Astrocyte (in vitro differentiated cells and primary cell): ENCODE measurements at places on chromosomes 11 and 22. TPM values are rescaled to one million over a fixed set of nuclear protein-coding genes. Genes with fewer than 3 reads are reported as not detected.

DNA sequence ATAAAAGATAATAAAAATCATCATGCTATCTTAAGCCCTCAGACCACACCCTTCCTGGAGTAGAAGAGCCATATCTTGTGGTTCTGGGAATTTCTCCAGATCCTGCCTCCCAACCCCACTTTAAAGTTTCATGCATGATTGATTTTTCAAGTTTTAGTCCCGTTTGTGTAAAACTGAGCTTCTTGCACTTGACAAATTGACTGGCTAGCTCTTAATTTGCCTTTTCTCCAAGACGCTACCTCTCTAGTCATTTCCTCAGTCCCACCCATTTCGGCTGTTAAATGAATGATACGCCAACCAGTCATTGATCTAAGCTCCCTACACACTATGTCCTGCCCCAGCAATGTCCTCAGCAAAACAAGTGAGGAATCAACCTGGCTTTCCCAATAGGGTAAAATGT, 71.8 kb upstream of the TEAD1 start:
- peak; percentile 94 for DNase-seq

DNA sequence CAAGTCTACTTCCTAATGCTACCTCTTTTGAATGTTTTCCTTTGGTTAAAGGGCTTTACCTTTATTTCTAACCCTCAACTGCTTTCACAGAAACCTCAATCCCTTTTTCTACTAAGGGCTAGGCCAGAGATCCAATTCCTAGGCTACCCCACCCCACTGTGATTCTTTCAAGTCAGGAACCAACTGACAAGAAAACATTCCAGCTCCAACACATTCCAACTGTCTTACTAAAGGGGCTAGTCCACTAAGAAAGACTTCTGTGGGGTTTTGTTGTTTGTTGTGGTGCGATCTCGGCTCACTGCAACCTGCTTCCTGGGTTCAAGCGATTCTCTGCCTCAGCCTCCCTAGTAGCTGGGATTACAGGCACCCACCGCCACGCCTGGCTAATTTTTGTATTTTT, 151.3 kb downstream of the APOL5 start:
- peak; percentile 55 for DNase-seq

DNA sequence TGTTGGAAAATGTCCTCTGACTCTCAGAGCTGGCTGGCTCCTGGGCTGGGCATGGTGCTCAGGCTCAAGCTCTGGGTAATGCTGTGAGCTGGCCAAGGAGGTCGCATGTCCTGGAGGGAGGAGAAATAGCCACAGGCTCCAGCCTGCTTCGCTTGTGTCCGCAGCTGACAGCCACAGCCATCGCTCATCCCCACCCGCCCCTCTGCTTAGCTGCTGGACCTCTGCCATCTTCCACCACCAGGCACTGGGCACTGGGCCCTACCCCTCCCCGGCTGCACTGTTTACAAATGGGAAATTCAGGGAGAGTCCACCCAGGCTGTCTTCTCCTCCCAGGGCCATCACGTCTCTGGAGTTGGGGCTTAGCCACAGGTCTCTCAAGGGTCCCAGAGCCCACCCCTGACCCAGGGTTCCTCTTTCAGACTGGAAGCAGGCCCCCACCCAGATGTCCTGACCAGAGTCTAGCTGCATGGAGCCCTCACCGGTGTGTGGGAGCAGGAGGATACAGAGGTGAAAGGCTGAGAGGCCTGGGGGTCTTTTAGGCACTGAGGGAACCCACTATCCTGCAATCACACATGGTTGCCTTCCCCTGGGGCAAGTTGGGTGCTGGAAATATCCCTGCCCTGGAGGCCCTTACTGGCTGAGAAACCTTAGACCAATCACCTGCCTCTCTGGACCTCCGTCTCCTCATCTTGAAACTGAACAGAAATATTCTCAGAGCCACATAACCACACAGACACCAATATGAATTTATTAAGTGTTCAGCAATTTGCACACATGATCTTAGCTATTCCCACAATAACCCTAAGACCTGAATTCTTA, 62.7 kb downstream of the CD82 start:
- peak; percentile 61 for DNase-seq

DNA sequence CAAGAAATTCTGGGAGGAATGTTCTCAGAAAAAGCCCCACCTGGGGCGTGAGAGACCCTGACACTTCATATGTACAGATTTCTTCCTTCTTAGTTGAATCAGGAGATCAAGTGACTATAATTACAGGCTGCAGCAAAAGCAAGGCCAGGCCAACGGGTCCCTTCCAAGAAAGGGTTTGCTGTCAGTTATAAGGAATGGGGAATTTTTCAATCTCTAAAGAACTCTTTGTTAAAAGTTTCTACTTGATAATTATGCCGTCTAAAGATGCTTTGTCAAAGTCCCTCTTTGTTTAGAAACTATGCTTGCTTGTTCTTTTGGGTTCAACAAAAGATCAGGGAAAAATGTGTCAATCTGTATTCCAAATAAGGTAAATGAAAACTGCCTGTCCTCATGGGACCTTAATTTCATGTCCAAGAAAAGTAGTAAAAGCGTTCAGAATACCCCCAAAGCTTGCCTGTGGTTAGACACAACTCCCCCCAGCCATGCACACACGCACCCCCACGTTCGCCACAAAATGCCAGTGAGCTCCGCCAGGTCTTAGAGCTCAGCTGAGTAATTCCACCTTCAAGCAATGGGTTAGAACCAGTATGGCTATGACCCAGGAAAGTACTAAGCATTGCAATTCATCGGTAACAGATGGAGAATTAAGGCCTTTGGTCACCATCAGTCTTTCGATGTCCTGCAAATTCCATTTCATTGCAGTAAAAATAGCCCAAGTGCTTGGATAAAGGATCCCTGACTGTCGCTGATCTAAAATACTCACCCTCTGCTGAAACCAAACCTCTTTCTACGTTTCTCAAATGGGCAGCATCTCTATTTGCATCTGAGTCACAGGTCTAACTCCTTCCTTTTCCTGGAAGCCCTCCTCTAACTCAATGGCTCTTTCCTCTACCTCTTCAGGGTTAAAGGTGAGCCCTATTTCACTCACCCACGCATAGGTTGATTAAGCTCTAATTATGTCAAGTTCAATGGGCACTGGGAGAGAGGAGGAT, 419.2 kb upstream of the SYN3 start:
- DNase-seq, result peak; percentile 71

GRCh38 chr11:68979931-68980775, 633 bp downstream of the MRGPRD start:
- no peak for DNase-seq

GRCh38 chr22:36999463-36999862, 19.8 kb downstream of the TST start:
- DNase-seq, result no peak

GRCh38 chr11:11992257-11993212, 15.9 kb downstream of the DKK3 start:
- DNase-seq, result peak; percentile 64

- no peak for DNase-seq
Measured at GRCh38 chr11:70796648-70797227, 398.4 kb downstream of the CTTN start.

CTTN gene
- 291 and 344 TPM in 2 replicates for total RNA-seq
